CD4-positive, alpha-beta T cell treated with Interleukin-21 for 1 hour (primary cell): ENCODE measurements at places on chromosomes 6 and 20.

- no peak for DNase-seq
Measured at GRCh38 chr6:151729829-151730495, 77.5 kb upstream of the ESR1 start.

- DNase-seq: no peak
Measured at GRCh38 chr6:146944809-146945208, 259.4 kb upstream of the STXBP5 start.

DNA sequence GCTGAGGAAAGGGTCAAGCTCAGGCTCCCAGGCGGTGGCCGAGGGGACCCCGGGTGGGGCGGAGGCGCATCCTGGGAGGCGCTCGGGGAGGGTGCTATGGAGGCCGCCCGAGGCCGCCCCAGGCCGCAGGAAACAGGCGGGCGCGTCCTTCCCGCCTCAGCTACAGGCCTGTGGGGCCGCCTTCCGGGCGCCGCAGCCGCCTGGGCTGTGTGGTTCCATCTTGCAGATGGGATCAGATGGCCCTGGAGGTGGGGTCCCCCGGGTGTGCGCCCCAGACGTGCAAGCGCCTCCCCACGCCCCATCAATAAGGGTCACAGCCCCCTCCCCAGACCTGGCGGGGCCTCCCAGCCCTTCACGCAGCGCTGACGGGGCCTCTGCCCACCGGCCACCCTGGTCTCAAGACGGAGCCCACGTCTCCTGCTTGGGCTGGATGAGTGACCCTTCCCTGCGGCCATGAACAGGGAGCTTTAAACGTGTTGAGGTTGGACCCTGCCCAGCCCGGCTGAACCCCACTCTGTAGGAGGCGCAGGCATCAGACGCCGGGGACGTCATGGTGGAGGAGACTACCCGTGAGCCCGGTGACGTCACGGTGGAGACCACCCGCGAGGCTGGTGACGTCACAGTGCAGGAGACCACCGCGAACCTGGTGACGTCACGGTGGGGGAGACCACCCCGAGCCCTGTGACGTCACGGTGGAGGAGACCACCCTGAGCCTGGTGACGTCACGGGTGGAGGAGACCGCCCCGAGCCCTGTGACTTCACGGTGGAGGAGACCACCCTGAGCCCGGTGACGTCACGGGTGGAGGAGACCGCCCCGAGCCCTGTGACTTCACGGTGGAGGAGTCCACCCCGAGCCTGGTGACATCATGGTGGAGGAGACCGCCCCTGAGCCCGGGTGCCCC, 267.0 kb downstream of the DLL1 start:
- DNase-seq: no peak

- no peak for DNase-seq
Measured at GRCh38 chr20:1800777-1801176, 94.4 kb upstream of the SIRPA start.

GRCh38 chr6:80245043-80245442, 138.6 kb downstream of the BCKDHB start:
- DNase-seq: no peak

DNA sequence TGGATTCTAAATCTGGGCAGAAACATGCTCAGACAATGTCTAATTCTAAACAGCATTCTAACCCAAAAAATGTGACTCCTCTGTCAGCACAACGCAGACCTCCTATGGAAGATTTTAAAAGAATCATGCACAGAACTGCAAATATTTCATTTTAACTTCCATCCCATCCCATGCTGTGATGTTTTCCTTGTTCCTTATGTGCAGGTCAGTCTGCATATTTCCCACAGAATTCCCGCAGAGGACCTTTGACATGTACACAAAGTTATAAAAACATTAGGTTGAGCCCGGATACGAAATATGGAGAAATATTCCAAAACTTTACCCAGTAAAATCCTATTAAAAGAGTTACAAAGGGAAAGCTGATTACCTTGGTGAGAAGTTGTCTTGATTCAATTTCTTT, 467.1 kb upstream of the EPHA7 start:
- no peak for DNase-seq

- DNase-seq: no peak
Measured at GRCh38 chr20:25690427-25690826, 6.2 kb downstream of the ZNF337 start.

DNA sequence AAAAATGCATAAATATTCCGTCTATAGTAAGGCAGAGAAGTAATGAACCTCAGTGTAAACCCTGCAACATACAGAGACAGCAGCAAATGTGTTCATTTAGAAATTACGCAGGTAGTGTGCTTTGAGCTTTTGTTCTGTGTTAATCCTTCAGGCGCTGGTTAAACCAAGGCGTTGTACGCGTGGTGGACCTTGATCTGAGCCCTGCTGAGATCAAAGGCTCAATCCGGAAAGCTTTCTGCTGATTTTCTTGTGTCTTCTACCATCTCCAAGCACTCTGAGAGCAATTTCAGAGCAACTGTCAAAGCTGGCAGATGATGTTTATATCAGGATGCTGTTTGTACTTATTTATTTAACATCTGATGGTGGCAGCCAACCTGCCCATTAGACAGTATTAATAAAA, 382.8 kb downstream of the CDH26 start:
- no peak for DNase-seq

DNA sequence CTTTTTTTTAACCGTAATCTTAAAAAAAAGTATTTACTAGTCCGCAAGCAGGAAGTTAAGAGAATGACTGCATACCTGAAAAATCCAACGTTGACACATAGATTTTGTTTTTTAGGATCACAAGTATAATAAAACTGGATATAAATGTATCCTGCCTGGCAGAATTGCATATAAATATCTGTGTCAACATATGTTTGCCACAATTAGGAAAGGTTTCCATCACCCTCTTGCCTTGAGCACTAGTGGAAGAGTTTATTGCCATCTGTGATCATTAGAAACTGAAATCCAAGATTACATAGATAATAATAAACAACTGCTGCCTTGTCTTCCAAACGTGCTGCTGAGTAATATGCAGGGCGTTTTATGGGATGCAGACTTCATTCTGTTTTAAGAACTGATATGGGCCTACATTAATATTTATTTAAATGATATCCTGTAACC, 27.9 kb downstream of the PLEKHG1 start:
- no peak for DNase-seq

GRCh38 chr20:44547419-44547818, 25.5 kb upstream of the SERINC3 start:
- DNase-seq: no peak

DNA sequence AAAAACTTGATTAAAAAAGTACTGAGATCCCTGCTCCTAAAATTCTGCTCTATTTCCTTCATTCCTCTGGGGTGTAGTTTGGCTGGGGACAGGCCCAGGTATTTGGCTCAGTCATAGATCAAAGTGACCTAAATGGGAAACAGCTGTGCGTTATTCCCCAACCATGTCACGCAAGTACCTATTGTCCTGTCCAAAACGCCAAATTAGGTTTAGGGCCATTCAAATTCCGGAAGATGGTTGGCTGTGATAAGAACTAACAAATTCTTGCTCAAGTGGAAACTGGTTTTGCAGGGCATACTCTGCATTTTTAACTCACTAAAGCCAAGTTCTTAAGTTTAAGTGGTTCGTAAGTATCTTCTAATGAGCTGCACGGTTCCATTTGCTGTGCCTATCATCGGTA, 147.6 kb upstream of the TMEM170B start:
- no peak for DNase-seq

- peak; percentile 47 for DNase-seq
Measured at GRCh38 chr6:111871725-111872400, 1.4 kb downstream of the FYN start.

DNA sequence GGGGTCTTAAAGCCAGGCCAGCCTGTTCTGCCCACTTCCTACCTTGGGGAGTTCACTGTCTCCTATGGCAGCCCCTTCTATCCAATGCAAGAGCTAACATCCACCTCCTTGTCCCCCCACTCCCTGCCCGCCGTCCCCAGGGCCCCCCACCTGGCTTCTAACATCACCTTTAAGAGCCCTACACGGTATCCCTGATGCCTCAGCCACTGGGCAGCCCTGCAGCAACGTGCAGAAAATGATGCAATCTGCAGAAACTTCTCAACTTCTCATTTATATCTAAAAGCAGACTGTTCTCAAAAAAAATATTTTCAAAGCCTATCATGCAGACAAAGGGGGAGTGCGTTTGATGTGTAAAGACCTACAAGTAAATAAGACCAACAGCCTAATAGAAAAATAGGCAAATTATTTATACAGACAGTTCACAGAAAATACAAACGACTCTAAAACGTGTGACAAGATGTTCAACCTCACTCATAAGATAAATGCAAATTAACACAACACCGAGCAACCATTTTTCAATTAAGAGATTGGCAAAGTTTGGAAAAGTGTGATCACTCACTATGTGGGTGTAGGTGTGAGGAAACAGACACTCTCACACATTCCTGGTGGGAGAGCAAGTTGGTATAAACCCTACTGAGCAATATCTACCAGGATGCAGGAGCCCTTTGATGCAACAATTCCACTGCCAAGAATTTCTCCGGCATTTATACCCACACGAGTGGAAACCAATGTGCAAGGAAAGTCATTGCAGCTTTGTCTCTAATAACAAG, 15.1 kb upstream of the HCK start:
- DNase-seq: no peak

DNA sequence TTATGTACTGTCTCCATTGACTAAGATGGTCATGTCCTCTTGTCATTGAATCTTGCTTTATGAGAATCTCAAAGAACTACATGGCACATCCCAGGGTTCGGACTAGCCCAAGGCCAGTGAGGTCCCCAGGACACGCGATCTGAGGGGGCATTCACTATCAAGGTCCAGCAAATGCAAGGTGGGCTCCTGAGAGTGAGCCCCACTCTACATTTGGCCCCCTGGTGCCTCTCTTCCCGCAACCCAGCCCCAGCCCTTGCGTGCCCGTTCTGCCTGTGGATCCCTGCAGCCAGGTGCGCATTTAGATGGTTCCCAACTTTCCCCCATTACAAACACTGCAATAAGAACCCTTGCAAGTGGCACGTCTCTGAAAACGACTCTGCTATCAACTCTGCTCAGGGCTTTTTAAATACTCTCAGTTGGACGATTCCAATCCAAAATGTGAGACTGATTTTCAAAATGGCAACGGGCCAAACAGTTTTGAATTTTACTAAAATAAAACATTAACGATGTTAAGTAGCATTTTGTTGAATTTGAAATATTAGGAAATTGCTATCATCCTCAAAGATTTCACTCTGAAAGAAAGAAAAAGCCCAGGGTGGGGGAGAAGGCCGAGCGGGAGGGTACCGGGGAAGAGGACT, 59.6 kb downstream of the NFATC2 start:
- no peak for DNase-seq

- no peak for DNase-seq
Measured at GRCh38 chr20:51803148-51803854, 980 bp upstream of the SALL4 start.

DNA sequence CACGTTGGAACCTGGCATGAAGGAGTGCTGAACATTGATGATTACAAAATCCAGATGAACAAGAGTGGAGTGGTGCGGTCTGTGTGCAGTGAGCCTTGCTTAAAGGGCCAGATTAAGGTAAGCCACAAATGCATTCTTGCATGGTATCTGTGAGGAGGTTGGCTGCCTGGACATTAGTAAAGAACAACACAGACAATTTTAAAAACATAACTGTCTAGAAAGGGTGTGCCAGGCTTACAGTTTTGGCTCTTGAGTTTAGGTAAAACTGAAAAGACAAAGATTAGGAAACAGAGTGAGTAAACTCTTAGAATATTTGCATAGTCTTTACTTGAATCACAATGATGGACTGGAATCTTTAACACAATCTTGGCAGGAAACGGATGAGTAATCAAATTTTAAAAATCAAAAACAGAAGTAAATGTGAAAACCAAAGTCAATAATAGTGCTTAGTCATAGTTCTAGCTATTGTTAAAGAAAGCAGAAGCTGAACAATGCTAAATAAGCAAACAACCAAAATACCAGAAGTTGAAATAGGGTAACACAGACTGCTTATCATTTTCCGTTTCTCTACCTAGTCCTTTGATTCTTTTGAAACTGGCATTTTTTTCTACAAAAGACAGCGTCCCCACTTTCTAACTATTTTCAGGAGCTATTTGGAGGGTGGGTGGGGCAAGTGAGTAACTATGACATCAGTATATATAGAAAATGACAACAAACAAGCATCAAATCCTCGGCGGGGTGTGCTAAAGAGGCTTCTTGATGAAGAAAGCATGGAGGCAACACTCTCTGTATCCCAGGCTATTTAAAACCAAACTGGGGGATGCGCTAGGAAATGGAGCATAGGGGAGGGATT, 185.8 kb upstream of the RAB32 start:
- DNase-seq: no peak

GRCh38 chr6:30942338-30943060, 1.7 kb downstream of the MUCL3 start:
- DNase-seq: no peak

GRCh38 chr6:129575378-129576118, 134.4 kb downstream of the ARHGAP18 start:
- DNase-seq: peak; percentile 48

- no peak for DNase-seq
Measured at GRCh38 chr20:60060593-60060992, 102.4 kb downstream of the CDH26 start.

DNA sequence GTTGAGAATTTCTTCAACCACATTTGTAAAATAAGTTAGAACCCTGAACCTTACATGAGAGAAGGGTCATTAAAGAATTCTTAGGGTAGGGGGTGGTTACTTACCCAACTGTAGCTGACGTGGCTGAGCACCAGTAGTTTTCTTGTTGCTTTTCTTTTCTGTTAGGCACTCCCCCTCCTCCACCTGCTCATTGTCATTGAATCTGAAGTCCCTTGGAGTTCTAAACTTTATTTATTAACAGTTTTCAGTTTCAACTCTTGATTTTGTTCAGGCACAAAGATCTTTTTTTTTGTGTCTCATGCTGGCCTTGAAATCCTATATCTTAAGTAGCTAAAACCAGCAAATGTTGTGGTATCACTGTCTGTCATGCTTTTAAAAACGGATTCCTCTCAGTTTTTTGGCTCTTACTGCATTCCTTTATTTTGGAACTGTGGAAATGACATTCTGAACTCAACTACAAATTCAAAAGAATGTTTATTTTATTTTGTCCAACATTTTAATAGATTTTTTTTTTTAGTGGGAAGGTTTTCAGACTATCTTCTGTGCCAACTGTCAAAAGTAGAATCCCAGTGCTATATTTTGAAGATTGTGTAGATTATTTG, 465.2 kb downstream of the PHF3 start:
- DNase-seq: no peak

GRCh38 chr6:170134031-170134470, 156.8 kb downstream of the DLL1 start:
- no peak for DNase-seq

GRCh38 chr6:40417031-40417430, 170.1 kb downstream of the LRFN2 start:
- no peak for DNase-seq

DNA sequence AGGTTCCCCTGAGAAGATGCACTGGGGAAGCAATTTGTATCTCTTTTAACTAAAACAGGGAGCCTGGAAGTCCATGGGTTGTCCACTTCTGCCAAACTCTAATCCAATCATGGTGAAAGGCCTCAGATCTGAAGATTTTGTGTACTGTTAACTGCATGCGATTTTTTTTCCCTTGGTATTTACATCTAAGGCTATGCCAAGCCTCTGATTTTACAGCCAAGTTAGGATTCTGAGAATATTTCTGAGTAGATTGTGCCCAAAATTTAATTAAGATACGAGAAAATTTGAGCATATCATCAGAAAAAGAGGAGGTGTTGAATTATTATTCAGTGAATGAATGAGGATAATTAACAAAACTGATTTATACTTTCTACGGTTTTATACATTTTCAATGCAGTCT, 34.0 kb downstream of the BTBD3 start:
- no peak for DNase-seq
